ENCODE measurements at places on chromosomes 6 and 20.
A peak's percentile ranks its signal among the peaks of the same experiment; 100 is the strongest.

- DNase-seq = no peak
Measured at GRCh38 chr6:124026694-124027093, 223.0 kb downstream of the NKAIN2 start.

- no peak for DNase-seq
Measured at GRCh38 chr20:32527447-32528055, 57.6 kb downstream of the NOL4L start.

DNA sequence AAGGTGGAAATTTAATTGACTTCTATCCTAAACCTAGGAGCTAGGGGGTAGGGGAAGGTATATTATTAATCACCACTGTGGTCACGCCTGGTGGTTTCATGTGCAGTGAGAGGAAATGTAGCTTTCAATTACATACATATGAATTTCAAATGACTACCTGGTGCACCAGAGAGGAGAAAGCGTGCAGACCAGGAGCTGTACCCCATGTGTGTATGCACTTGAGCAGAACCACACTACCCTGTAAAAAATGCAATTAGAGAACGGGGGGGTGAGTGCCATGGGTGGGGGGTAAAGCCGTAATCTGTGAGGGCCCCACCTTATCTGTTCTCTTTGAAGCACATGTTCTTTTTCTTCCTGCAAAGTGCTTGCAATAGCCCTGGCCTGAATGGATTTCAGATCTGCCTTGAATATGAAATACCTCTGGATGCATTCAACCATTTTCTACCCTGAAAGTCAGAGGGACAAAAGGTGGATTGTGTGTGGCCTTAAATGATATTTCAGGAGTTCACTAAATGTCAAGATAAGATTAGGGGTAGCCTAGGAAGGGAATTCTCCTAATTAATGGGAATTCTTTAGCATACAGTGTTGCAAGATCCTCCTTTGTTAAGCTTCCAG, 30.9 kb upstream of the EDN3 start:
- DNase-seq = no peak

DNA sequence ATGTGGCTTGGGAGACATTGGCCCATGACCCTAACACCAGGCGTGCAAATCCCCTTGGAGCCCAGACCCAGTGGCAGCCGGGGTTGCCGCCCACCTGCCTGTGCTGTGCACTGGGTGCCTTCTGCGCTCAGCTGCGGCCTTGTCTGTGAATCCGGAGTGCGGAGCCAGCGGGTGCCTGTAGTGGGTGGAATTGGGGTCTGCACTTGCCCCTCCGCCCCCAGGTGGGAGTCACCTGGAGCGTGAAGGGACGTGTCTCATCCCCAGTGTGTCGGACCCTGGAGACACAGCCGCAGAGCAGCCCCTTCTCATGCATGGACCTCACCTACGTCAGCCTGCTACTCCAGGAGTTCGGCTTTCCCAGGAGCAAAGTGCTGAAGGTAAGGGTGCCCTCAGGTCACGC, 22.9 kb upstream of the PYGB start:
- no peak for DNase-seq

DNA sequence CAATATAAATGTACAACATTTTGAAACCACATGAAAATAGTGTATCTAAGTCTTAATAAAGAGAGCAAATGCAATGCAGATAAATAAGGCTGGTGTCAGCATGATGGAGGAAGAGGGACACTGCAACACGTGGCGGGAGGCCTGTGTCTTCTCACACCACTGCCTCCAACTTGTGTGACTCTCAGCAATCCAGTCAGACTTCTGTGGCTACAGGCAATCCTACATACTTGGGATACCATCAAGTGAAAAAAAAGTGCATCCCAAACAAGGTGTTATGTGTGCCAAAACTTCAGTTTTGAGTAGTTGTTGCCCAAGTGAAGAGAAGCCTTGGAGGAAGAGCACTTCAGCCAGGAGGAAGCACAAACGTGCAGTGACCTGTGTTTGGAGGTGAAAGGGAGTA, 68.6 kb downstream of the PKIB start:
- no peak for DNase-seq

GRCh38 chr6:34115403-34115795, 30.5 kb downstream of the GRM4 start:
- DNase-seq = no peak

- DNase-seq = no peak
Measured at GRCh38 chr6:111011360-111012142, 29.7 kb downstream of the RPF2 start.

GRCh38 chr20:63417097-63417737, 55.2 kb downstream of the KCNQ2 start:
- DNase-seq = no peak

GRCh38 chr6:44642870-44643522, 255.5 kb downstream of the CDC5L start:
- no peak for DNase-seq

- DNase-seq = no peak
Measured at GRCh38 chr6:108161724-108162282, 4.0 kb upstream of the NR2E1 start.

DNA sequence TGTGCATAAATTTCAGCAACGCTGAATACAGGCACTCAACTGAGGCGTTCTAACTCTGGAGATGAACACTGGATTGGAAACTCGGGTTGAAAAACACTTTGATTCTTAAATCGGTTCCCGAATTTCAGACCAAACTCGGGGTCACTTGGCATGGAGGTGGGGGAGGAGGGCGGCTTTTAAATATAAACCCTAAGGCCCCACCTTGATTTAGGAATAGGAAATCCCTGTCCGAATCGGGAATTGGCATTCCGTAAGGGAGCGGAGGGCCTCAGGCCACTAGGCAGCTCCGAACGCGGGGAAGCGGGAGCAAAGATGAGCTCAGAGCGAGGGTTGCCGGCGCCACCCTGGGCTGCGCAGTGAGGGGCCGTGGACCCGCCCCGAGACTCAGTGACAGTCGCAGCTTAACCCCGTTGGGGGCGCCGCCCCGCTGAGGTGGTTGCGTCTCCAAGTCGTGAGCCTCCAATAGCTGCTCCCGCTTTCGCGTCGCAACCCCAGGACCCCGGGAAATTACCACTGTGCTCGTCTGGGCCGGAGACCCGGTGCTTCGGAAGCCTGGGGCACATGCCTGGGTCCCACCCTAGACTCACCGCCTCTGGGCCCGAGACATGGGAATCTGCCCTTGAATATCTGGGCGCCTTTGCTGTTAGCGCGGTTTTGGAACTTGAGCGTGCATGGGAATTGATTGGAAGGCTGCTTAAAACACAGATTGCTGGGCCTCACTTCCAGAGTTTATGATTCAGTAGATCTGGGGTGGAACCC, 4.6 kb upstream of the SIM1 start:
- DNase-seq = no peak

DNA sequence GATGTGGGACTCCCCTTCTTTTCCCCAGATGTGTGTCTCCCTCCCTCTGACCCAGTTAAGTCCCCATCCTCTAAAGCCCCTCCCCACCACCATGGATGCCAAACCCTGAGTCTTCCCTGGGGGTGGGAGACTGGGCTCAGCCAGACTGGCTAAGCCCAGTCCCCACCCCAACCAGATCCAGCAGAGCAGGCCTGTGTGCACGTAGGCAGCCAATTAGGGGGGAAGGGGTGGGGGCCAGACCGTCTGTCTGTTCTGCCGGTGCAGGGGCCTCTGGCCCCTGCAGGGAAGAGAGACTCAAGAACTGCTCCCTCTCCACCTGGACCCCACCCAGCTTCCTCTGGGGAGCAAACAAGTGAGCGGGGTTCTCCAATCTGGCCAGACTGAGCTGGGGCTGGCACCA, 605 bp downstream of the COX4I2 start:
- no peak for DNase-seq

DNA sequence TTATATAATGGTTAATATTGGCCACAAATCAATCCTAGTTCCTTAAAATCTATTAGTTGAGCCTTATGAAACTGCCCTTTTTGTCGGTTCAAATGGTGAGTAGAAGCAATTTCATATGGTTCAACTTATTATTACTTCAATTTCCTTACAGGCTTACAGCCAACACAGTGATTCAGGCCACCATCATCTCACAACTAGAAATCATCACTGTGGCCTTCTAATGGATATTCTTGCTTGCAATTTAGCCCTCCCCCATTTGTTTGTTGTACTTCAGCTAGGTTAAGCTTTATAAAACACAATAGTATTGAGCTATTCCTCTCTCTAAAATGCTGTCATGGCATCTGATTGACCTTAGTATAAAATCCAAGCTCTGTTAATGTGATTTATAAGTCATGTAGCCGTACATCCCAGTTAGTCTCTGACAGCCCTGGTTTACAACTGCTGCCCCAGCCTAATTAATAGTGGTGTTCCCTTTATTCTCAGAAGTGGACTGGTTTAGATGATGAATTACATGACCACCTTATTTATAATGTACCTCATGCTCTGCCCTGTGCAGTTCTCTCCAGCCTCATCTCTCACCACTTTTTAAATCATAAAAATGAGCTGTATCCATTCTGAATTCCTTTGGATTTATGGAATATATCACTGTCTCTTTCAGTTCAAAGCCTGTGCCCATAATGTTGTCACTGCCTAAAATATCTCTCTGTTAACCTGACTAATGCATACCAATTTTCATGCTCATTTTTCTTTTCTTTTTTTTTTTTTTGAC, 36.7 kb downstream of the LAMA2 start:
- no peak for DNase-seq

DNA sequence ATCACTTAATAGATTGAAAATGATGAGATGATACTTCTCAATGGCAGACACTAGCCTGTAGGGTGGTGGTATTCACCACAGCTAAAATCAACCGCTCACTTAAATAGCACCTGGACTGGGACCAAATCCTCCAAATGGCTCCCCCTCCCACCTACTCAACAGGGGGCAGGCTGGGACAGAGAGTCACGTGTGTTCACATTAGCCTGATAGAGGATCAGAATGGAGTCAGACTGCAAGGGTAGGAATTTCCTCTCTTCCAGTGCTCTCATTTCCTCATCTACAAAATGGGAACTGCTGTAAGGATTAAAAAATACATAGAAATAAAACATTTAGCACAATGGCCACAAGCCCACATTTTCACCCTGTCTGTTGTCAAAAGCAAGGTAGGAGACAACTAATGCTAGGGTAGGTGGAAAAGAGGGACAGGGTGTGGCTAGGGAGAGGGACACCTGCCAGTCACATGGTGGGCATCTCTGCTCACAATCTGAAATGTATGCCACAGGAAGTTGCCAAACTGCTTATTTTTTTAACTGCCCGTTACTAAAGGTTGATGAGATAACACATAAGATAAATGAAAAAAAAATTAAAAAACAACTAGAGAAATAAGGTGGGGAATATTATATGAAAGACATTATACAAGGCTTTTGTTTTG, 55.3 kb downstream of the BACH2 start:
- DNase-seq = no peak

DNA sequence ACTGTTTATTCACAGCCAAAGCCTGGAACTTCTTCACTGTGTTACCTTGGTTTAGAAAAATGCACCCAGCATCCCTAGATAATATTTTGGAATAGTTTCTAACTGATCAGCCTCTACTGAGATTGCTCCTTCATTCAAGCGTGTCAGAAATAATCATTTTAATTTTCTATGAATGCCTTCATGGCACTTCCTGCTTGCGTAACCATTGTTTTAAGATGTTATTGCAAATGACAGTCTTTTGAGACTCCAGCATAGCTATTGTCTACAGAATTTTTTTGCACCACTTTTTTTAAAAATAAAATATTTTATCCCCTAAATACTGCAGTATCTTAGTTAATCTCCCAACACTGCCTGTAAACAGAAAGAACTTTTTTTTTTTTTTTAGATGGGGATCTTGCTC, 213.1 kb downstream of the PHACTR1 start:
- DNase-seq = no peak

- no peak for DNase-seq
Measured at GRCh38 chr6:31122791-31123706, 2.8 kb upstream of the CDSN start.

GRCh38 chr6:41722969-41723529, 12.4 kb downstream of the TFEB start:
- DNase-seq = no peak

DNA sequence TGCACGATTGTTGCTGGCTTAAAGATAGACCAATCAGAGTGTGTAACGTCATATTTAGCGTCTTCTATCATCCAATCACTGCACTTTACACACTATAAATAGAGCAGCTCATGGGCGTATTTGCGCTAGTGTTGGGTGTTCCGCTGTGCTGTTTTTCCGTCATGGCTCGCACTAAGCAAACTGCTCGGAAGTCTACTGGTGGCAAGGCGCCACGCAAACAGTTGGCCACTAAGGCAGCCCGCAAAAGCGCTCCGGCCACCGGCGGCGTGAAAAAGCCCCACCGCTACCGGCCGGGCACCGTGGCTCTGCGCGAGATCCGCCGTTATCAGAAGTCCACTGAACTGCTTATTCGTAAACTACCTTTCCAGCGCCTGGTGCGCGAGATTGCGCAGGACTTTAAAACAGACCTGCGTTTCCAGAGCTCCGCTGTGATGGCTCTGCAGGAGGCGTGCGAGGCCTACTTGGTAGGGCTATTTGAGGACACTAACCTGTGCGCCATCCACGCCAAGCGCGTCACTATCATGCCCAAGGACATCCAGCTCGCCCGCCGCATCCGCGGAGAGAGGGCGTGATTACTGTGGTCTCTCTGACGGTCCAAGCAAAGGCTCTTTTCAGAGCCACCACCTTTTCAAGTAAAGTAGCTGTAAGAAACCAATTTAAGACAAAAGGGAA, 57.9 kb downstream of the TRIM38 start:
- DNase-seq = peak; percentile 55

DNA sequence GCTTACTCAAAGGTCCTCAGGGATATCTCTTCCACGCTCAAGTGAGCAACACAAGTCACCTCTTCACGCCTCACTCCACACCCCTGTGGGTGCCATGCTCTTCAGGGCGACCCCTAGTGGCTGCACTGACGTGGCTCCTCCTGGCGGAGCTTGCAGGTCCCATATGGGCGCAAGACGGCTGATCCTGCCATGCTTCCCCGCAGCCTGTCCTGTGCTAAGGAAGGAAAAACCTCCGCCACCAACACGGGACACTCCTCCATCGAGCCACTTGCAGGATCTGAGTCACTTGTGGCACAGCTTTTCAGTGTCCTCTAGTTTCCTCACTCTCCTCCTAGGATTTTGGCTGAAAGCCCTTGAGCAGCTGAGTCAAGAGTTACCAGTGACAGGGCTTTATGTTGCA, 90.7 kb downstream of the KHDC1L start:
- DNase-seq = no peak

DNA sequence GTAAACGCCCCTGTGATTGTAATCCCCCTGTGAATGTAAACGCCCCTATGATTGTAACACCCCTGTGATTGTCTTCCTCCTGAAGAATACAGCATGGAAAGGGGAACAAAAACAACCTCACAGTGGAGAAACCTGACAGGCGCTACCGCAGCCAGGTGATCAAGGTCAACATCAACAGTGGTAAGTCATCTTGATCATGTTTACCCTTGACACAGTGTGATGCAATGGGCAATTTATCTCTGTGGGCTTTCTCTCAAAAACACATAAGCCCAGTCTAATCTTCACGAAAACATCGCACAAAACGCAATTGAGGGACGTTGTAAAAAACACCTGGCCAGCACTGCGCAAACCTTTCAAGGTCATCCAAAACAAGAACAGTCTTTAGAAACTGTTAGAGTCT, 277.2 kb downstream of the PRKN start:
- no peak for DNase-seq

Data from stimulated activated CD8-positive, alpha-beta memory T cell treated with anti-CD3 and anti-CD28 coated beads, Interleukin-15, amount 100 ng/mL, for 4 hours (primary cell).